ENCODE measurements at places on chromosomes 2 and 18.
A peak's percentile ranks its signal among the peaks of the same experiment; 100 is the strongest.

- no peak for DNase-seq
Measured at GRCh38 chr2:56361844-56362243, 178.1 kb downstream of the CCDC85A start.

DNA sequence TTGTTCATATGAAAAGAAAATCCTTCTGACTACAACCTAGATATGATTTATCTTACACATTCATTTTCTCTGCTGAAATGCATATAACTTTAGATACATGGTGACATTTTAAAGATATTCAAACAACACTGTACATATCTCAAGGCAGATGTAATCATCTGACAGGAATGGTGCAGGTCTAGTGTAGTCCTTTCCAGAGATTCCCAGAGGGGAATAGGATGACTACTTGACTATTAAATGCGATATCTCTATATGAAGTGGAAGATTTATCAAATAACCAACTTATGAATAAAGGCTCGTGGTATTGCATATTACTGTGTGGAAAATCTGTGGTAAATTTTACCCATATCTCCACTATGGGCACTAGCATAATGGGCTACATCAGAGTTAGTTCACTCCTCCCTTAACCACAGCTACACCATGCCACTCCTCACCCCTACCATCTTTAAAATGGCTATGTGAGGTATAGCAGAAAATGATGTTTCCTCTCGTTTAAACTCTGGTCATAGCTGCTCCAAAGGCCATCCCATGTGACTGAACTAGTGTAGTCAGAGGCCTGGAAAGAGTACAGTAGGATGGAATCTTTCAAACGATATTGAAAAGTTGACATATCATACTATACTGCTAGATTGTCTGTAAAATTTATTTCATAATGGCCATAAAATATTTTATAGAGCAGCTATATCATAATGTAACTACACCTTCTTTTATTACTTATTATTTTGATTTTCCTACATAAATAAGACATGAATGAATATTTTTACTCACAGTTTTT, 9.1 kb upstream of the ITPRID2 start:
- no peak for DNase-seq

- peak; percentile 36 for DNase-seq
Measured at GRCh38 chr2:239500574-239501550, 100.0 kb upstream of the HDAC4 start.

- no peak for DNase-seq
Measured at GRCh38 chr2:183605440-183605839, 481.2 kb downstream of the NUP35 start.

- peak; percentile 79 for DNase-seq
Measured at GRCh38 chr18:62521593-62521992, 1.2 kb upstream of the ZCCHC2 start.

- no peak for DNase-seq
Measured at GRCh38 chr2:164458792-164459191, 162.5 kb downstream of the GRB14 start.

DNA sequence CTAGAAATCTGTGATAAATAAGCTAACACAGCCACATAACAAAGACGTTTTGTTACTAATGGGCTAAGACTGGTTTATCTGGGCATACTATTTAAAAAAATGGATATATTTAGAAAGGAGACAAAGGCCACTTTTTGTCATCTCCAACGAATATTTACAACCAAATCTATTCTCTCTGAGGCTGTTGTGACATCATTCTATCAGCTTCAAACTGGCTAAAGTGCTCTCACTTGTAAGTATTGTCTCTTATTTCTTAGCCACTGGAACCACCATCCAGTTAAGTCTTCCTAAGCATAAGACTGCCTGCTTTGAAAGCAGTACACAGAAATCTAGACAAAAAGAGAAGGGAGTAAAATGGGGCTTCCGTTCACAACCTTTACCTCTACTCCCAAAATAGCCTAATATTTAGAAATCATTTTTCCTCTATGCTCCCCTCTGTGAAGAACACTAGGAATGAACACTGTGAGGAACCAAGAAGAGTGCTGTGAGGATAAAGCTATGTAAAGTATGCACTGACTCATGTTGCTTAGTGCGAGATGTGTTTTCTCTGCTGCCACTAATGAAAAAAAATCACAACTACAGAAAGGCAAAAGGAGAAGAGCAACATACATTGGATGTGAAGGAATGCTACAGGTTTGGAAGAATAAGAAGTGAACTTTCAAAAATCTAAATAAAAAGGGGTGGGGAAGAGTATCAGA, 264.1 kb downstream of the EXOC6B start:
- DNase-seq, result no peak
